Epithelial cell of esophagus (primary cell): ENCODE measurements at places on chromosomes 7 and 10.
A peak's percentile ranks its signal among the peaks of the same experiment; 100 is the strongest.

DNA sequence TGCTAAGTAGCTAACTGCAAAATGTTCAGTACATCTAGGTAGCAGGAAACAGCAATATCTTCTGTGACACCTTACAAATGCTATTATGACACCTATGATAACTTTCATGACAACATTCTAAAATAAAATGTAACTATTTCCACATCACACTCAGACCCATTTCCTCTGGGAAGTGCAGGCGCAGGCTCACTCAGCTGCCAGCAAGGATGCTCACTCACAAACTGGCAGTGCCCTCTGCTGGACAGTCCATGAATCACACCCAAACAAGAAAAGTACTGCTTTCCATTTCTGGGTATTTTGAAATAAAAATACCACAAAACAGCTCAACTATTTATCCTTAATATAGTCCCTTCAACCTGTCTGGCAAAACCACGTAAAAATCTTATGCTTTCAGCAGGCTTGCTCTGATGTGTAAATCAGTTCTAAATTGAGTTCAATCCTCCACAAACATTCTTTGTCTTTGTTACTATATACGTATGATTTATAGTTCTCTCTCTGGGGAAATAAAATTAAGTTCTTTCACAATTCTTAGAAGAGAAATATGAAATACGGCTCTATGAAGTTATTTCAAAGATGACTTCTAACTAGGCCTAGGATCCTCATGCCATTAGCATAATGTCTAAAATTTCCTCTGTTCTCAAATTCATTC lies 176.6 kb downstream of the PARD3 start:
- DNase-seq = peak; percentile 87

DNA sequence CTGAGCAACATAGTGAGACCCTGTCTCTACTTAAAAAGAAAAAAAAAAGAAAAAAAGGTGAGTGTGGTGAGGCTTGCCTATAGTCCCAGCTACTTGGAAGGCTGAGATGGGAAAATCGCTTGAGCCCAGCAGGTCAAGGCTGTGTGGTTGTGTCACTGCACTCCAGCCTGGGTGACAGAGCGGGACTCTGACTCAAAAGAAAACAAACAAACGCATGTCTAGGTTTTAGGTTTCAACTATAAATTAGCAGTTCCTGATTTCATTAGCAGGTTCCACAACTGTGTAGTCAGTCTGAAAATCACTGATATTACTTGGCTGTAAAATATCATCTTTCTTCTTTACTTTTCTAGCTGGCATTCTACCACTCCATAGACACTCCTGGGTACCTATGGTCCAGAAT lies 155.7 kb upstream of the HGF start:
- DNase-seq = no peak

DNA sequence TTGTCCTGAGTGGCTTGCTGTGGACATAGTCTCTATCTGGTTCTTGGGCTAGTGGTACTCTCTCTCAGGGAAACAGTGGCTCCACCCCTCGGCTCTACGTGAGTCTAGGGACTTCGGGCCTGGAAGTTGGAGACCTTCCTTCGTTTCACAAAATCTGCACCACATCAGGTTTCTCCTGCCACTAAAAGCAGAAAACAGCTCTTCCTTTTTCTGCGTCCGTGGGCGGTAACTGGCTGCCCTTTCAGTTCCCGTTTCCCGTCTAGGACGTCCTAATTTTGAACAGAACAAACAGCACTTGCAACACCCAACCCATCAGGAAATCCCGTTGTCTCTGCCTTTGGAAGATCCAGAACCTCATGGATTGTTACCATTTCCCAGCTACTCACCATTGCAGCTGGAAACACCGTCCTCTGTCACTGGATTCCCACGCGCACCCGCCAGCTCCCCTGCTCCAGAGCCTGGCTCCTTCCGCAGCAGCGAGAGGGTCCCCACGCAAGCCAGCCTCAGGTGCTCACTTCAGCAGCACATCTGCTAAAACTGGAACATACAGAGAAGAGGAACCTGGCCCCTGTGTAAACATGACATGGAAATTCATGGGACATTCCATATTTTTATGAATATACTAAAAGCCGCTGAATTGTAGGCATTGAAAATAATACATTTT lies 311.4 kb upstream of the AKR1E2 start:
- no peak for DNase-seq

DNA sequence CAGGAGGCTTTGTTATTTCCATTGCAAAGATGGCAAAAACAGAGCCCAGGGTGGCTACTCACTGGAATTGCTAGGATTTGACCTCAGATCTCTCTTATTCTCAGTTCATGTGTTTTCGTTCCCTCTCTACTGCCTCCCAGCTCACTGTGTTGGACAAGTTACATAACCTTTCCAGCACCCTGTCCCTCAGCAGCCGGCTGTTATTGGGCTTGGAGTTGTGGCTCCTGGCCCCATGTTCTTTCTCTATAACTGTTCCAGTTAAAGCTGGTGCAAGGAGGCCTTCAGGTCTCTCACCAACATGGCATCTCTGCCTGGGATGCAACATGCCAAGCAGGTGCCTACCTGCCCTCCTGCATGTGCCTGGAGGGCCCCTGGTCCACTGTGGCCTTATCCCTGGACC lies 56.8 kb downstream of the LRRC18 start:
- DNase-seq = no peak

- DNase-seq = no peak
Measured at GRCh38 chr10:89669985-89670384, 24.9 kb upstream of the PANK1 start.

DNA sequence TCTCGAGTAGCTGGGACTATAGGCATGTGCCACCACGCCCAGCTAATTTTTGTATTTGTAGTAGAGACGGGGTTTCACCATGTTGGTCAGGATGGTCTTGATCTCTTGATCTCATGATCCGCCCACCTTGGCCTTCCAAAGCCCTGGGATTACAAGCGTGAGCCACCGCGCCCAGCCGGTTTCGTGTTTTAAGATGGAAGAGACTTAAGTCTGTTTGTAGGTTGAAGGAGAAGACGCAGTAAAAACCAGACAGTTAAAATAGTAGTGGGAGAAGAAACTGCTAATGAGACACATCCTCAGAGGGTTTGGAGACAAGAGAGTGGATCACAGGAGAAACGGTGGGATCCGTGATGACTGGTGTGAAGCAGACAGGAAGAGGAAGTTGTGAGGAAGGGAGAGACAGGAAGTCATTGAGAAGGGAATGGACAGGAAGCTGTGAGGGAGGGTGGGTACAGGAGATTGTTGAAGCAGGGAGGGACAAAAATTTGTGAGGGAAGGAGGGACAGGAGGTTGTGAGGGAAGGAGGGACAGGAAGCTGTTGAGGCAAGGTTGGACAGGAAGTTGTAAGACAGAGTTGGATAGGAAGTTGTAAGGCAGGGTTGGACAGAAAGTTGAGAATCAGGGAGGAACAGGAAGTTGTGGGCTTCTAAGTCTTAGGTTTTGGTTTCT lies 115.5 kb downstream of the WDFY4 start:
- DNase-seq = no peak

- DNase-seq = peak; percentile 50
Measured at GRCh38 chr7:80826520-80827238, 92.2 kb downstream of the SEMA3C start.

DNA sequence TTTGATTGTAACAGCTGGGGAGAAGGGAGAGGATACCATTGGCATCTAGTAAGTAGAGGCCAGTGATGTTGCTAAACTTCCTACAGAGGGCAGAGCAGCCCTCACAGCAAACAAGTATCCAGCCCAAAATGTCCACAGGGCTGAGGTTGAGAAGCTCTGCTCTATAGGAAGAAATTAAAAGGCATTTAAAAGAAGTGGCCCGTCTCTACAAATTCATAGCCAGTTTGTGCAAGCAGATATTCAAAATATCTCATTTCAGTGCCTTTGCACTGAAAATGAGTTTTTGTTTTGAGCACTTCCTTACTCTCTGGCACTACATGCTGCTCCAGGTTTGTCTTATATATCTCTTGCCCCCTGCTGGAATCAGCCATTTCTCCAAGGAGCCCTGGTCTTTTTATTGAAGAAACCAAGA lies 330.0 kb downstream of the BBS9 start:
- DNase-seq = peak; percentile 76

DNA sequence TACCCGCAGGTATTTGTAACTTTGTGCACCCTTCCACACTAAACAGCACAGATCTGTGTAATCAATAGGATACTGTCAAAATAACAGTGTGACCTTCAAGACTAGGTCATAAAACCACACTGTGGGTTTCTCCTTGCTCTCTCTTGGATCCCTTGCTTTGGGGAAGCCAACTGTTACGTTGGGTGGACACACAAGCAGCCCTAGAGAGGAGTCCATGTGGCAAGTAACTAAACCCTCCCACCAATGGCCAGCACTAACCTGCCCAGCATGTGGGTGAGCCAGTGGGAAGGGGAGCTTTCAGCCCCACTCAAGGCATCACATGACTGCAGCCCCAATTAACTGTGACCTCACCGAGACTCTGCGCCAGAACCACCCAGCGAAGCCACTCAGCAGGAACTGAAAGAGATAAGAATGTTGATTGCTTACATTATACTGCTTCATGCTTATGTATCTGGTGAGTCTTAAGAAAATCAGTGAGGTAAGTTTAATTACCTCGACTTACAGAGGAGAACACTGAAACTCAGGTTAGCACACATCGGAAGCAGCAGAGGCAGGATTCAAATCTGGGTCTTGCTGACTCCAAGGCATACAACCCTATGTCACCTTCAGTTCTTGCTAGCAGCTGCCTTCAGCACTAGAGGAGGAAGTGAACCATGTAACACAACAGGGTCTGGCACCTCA lies 9.4 kb upstream of the ZC3HAV1 start:
- no peak for DNase-seq

DNA sequence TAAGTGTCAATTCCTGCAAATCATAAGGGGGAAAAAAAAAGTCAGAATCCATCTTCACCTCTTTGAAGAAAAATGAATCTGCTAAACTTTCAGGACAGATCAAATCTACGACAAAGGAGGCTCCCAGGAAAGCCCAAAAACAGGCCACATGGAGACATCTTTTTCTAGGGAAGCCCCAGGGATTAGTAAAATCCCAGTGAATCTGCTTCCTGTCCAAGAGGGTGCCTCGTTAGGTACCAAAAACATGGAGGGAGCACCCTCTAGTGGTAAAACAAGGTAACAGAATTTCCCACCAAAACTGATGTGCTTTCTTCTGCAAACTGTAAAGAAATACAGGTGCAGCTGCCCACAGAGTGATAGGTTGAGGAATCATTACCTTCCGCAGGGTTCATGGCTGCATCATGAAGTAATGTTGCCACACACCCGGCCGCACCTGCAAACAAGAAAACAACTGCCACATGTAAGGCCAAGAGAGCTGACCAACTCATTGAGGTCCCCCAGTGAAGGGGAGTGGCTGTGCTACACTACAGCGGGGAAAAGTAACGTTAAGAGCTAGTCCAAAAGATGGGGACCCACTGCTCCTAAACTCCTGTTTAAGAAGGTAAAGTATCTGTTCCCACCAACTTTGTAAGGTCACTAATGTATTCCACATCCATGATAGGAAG lies 7.9 kb downstream of the SLC25A28 start:
- DNase-seq = peak; percentile 72

DNA sequence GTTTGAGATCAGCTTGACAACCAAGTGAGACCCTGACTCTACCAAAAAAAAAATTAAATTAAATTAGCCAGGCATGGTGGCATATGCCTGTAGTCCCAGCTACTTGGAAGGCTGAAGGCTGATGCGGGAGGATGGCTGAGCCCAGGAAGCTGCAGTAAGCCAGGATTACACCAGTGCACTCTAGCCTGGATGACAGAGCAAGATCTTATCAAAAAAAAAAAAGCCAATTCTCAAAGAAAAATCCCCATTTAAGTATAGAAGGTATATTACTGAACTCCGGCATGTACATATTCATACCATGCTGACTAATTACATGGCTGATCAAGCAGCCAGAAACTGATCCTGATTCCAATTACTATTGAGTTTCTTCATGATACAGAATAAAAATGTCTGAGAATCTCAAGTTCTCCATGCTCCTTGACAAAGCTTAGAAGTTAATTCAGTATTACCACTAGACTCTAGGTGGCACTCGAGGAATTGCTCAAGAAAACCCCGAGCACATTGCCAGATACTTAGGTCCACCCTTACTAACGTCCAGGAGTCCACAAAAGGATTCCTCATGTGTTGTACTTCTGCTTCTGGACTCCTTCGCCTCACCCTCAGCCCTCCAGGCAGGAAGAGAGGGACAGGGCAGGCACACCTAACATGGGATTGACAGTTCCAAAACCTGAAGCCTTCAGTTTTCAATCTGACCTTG lies 148.9 kb downstream of the PARD3 start:
- peak; percentile 94 for DNase-seq
